ENCODE measurements at places on chromosomes 6 and 20.

DNA sequence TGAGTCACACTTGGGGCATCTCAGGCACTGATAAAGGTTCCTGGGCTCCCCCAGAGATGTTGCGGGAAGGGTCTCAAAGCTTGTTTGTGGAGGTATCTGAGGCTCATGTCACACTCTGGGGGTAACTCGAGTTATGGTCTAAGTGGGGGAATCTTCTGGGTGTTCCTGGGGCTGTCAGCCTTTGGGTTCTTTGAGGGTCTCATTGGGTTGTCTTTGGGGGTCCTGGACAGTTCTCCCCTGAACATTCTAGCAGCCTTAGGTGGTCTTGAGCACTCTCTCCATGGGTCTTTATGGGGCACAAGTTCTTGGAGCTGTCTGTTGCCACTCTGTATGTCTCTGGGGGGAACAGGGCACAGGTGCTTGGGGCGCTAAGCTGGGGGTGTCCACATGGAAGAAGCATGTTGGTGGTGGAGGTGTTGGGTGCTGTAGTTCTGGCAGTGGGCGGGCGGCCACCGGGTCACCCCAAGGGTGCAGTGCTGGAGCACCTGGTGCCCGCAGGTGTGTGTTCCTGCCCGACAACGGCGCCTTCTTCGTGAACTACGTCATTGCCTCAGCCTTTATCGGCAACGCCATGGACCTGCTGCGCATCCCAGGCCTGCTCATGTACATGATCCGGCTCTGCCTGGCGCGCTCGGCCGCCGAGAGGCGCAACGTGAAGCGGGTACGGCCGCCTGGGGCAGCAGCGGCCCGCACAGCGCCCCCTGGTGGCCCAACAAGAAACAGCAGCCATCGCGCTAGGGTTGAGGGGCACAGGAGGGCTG is 7.1 kb upstream of the CAPN11 start:
- DNase-seq = peak; percentile 82

DNA sequence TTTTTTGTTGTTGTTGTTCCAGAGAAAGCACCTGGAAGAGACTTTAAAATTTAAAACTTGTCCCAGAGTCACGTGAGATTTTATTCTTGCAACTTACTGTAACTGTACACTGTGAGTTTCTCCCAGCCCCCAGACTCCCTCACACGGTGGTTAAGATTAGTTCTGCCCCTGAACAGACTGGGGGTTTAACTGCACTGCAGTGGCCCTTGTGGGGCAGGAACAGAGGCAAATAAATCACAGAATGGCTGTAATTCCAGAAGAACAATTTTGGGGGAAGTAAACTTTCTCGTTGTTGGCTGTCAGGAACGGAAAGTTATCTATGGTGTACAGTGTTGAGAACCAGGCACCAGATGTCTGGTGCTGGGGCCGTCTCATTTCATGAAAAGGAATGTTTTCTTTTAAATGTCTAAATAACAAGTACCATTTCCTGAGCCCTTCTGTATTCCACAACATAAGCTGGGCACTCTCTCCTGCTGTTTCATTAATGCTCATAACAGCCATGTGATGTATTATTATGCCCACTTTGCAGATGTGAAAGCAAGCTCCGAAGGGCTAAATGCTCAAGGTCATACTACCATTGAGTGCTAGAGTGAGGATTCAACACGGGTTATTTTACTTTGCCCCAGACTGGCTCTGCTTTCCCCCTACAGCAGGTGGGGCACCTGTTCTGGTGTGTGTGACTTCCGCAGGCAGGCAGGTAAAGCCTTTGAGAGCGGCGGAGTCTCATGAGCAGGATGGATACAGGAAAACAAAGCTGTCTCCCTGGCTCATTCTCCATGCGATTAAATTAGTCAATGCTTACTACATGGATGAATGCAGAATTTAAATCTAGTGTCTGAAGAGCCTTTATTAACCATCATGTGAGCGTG is 30.5 kb downstream of the CNKSR3 start:
- DNase-seq = peak; percentile 23

GRCh38 chr6:145428706-145429105 is 306.6 kb downstream of the EPM2A start:
- DNase-seq = no peak

DNA sequence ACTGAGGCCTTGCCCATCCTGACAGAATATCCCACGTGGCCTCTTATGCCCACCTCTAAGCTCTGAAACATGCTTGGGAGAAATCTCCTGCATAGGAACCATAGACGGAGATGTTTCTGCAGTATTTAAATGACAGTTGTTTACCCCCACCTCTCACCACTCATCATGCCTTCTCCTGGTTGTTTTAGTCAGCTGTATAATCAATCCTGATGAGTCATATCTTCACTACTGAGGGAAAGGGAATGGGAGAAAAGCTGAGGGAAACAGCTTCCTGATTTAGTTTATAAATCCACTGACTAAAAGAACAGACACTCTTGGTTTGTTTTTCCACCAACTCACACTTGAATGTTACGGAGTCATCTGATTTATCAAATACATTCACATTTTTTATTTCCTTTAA is 113.2 kb upstream of the TENT5A start:
- DNase-seq = peak; percentile 23

DNA sequence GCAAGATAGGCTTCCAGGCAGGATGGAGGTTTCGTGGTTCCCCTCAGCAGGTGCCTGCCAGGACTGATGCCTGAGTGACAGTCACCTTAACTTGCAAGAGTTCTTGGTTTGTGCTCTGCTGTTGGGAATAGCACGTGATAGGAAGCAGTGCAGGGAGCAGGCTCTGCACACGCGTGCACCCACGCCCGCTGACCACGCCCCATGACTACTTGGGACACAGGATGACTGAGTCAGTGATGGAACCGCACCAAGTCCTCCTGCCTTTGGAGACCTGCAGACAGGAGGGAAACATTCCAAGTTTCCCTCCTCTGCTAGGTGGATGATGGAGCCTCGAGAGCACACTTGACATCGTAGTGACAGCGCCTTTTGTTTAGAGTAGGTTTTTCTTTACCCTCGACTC is 164.2 kb downstream of the DTNBP1 start:
- DNase-seq = peak; percentile 51

DNA sequence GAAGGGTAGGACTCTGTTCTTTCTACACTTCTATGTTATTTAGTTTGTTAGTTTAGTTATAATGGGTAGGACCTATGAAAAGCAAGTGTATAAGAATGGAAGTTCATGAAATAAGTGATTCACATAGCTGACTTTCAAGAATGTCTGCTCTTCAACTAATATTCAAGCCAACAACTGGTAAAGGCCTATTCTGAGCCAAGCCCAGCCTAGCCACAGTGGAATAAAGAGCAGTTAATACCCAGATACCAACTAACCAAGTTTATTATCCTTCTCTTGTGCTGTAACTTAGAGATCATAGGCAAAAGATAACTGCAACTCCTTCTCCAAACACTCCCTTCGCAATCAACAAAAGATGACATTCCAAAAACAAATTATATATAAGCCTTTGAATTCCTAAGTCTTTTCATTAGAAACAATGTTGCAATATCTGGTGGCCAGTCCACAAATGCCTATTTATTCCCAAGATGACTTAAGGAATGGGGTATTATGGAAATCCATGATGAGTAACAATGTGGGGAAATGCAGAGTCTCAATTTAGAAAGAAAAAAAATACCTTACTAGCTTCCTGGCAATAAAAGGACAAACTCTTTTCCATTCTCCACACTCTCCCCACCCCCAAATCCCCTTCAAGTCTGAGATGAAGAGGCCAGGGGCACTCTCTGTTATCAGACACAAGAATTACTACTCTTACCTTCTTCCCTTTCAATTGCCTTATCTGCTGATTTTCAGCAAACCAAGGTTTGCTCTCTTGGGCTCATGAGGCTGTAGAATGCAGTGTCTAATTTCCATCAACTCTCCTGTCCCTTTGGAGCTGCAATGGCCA is 27.4 kb downstream of the BTBD9 start:
- DNase-seq = no peak

DNA sequence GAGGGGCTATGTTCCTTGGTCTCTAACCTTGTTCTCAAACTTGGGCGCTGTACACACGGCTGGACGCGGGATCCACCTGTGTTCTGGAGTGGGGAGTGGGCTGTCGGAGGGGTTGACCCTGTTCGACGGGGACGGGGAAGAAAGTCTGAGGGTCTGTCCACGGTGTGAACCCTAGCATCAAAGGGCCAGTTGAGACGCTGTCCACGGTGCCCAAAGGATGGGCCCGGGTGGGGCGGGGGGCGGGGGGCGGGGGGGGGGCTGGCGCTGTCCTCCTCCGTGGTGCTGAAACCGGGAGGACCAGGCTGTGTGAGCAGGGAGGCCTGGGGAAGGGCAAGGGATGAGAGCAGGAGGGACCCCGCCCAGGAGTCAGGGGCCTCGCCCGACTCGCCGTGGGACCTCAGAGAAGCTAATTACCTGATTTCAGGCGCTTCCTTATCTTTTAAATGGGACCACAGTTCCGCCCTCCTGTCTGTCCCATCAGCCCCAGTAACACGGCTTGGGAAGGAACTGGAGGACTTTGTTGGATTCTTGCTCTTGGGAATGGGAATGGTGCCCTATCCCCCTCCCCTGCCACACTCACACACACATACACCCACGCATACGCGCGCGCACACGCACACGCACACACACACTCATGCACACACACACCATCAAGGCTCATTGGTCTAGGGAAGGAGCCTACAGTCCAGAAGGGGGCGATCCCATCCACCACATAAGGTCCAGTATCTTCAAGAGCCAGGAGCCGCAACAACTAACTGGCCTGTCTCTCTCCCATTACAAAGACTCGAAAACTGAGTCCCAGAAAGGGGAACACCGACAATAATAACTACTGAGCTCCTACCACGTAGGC is 1.0 kb upstream of the VSTM2L start:
- peak; percentile 84 for DNase-seq

- DNase-seq = no peak
These were observed 98.7 kb downstream of the RNF144B start for GRCh38 chr6:18485660-18486435.

DNA sequence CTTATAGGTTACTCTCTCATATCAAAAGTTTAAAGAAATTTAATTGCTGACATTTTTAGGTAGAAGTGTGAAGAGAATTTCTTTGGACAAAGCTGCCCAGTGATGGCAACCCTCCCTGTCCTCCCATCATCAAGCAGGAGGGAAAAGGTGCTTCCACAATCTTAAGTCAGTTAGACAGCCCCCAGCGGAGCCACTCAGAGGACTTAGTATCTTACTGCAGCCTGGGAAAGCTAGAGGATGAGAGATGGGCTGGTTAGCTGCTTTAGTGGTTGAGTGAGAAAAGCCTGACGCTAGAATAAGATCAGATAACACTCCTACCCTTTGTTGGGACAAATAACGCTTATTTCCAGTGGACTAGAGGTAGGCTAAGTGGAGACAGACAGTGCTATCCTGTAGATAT is 227.1 kb downstream of the RFPL4B start:
- DNase-seq = no peak

DNA sequence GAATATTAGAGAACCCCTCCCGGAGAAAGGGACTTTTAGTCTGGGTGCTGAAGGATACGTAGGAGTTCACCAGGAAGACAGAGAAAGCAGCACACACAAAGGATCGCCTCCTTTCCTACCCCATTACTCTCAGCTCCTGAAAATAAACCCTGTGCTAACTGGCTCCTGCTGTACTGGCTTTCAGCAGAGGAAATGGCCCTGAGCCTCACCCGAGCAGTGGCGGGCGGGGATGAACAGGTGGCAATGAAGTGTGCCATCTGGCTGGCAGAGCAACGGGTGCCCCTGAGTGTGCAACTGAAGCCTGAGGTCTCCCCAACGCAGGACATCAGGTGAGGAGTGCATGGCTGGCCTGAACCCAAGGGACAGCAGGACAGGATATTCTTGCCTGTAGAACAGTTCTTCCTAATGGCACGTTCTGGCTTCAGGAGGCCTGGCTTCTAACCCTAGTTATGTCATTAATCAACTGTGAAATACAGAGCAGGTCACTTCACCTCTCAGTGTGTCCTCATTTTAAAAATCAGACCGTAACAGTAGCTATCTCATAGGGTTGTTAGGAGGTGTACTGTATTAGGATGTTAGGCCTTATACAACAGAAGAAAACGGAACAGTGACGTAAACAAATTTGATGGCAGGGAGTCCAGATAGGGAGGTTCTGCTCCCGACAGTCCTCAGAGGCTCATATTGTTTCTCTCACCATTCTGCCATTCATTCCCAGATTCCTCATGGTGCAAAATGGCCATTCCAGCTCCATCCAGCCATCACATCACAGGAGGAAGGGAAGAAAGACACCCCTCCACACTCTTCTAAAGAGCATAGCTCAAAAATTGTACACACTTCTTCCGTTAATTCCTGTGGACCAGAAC is 1.8 kb downstream of the RBCK1 start:
- DNase-seq = no peak

- DNase-seq = no peak
These were observed 2.5 kb upstream of the FKBP5 start for GRCh38 chr6:35691027-35691824.

- DNase-seq = no peak
These were observed 123.8 kb downstream of the QKI start for GRCh38 chr6:163538331-163538730.

DNA sequence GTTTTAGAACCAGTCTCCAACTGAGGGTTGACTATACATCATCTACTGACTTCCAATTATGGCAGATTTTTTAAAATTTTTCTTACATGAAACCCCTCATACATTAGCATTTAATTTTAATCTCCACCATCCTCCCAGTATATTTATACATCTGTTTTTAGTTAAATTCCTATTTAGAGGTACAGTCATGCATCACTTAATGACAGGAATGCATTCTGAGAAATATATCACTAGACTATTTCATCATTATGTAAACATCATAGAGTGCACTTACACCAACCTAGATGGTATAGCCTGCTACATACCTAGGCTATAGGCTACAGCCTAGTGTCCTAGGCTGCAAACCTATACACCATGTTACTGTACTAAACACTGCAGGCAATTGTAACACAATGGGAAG is 316.7 kb upstream of the MARCKS start:
- no peak for DNase-seq

- DNase-seq = no peak
These were observed 245.2 kb upstream of the MOCS1 start for GRCh38 chr6:40179496-40179895.

- DNase-seq = no peak
These were observed 148.5 kb upstream of the ATXN1 start for GRCh38 chr6:16909658-16910360.

DNA sequence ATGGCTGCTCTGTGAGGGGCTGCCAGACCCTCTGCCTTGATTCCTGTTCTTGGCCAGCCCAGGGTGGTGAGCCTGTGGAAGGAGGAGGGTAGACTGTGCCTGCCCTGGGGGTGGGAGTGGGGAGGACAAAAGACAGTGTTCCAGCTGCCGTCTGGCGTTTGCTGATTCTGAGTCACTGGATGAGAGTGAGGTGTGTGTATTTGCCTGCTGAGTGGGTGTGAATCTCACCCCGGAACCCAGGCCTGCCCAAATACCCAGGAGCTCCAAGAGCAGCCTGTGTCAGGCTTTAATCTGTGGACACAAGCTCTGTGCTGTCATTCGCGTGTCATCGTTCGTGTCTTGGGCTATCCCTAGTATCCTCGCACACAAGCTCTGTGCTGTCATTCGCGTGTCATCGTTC is 2.6 kb upstream of the LKAAEAR1 start:
- no peak for DNase-seq

DNA sequence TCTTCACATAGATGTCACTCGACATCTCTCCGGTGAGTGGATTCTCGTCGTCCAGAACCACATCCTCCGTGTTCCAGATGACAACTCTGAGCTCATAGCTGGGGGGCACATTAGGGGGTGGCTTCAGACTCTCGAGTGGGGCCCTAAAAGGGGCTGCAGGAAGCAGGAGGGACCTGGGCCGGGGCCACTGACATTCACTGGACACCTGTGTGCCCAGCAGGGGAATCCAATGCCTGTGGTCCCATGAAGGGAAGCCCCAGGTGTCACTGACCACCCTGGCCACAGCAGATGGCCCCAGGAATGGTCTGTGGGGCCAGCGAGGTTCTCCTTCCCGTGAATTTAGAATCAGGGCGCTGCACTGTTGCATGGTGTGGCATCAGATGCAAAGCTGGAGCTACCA is 18.7 kb downstream of the ERGIC3 start:
- no peak for DNase-seq

All from urothelium cell line (cell line).